ENCODE measurements at places on chromosomes 2 and 18.

DNA sequence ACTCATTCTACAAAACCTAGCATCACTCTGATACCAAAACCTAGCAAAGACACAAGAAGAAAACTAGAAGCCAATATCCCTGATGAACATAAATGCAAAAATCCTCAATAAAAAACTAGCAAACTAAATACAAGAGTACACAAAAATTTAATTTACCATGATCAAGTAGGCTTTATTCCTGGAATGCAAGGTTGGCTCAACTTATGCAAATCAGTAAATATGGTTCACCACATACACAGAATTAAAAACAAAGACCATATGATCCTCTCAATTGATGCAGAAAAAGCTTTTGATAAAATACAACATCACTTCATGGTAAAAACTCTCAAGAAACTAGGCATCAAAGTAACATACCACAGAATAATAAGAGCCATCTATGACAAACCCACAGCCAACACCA, 188.3 kb downstream of the ETAA1 start:
- H3K4me3 ChIP-seq: no peak overlapping the region
- H3K27me3 ChIP-seq: no peaks in the 10 kb centered on the region
- no peak overlapping the region for H3K27ac ChIP-seq
- H3K4me1 ChIP-seq: no peaks in the 10 kb centered on the region

DNA sequence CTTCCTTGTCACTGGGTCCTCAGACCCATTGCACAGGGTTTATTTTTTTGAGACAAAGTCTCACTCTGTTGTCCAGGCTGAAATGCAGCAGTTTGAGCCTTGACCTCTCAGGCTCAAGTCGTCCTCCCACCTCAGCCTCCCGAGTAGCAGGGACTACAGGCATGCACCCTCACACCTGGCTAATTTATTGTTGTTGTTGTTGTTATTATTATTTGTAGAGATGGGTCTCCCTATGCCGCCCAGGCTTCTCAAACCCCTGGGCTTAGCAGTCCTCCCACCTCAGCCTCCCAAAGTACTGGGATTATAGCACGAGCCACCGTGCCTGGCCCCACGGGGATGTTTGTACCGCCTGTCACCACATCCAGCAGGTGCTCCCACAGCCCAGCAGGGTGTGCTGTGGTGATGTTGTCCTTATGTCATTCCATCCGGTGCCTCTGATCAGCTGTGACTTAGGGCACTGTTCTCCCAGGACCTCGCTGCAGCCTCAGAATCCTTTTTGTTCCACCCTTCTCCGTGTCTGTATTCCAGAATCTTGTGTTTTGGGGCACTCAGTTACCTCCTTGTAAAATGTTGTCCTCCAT, 182.3 kb downstream of the INO80D start:
- peaks cover 3% of the 10 kb centered on the region for H3K27me3 ChIP-seq
- no peaks in the 10 kb centered on the region for H3K4me1 ChIP-seq
- peak; percentile 25 for DNase-seq
- H3K27ac ChIP-seq: no peak overlapping the region
- H3K4me3 ChIP-seq: no peak overlapping the region

- peaks cover 38% of the 10 kb centered on the region for H3K4me1 ChIP-seq
- peaks cover 31% of the 10 kb centered on the region for H3K36me3 ChIP-seq
- H3K27ac ChIP-seq: peak overlapping the region; percentile 60
These were observed 223.8 kb downstream of the FAM210A start for GRCh38 chr18:13502585-13502984.

GRCh38 chr2:185318271-185318724, 420.3 kb upstream of the FSIP2 start:
- no peaks in the 10 kb centered on the region for H3K27me3 ChIP-seq
- no peaks in the 10 kb centered on the region for H3K4me1 ChIP-seq
- DNase-seq: no peak
- H3K27ac ChIP-seq: no peak overlapping the region

GRCh38 chr2:73925033-73925704, 1.5 kb upstream of the DGUOK start:
- H3K36me3 ChIP-seq: peaks cover 17% of the 10 kb centered on the region
- H3K4me3 ChIP-seq: no peak overlapping the region
- peaks cover 51% of the 10 kb centered on the region for H3K4me1 ChIP-seq

All from activated naive CD4-positive, alpha-beta T cell treated with anti-CD3 and anti-CD28 coated beads, Interleukin-2, amount 10 ng/mL, durations not matched to agents 7 days and 5 days (primary cell).